ENCODE measurements at places on chromosomes 12 and 14.
A peak's percentile ranks its signal among the peaks of the same experiment; 100 is the strongest.

DNA sequence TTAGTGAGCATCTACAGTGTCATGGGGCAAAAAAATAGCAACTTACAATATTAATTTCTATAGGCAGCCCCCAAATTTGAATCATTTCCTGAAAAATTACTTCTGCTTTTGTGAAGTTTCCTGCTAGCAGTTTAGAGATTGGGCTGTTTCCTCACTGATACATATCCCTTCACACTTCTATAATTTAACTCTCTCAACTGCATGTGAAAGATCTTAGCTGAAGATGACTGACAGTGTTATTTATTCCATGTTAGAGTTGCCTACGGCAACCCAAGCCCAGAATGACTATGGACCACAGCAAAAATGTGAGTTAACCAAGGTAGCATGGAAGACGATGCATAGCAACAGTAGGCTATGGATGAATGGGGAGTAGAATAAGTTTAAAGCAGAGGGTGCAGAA, at the start of gene KLRG1:
Gene KLRG1, plus strand, starts transcription at position 134 of the 400 bp plus-strand sequence. Its CDS starts 90 bp downstream, at position 224.
- DNase-seq, result no peak

DNA sequence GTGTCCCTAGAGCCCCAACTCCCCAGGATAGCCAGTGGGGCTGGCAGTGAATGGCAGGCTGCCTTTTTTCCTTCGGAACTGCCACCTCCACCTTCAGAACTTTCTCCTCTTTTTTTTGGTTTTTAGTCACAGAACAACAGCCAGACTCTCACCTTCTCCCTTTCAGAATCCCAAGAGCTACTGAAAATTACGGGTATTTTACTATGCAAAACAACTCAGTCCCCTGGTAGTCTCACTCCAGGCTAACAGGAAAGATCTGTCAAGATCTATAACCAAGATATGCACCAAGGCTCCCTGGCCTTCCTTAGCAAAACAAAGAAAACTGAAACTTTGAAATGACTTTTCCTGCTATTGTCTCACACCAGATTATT, 12.5 kb downstream of the PLEKHG6 start:
- DNase-seq, result no peak

DNA sequence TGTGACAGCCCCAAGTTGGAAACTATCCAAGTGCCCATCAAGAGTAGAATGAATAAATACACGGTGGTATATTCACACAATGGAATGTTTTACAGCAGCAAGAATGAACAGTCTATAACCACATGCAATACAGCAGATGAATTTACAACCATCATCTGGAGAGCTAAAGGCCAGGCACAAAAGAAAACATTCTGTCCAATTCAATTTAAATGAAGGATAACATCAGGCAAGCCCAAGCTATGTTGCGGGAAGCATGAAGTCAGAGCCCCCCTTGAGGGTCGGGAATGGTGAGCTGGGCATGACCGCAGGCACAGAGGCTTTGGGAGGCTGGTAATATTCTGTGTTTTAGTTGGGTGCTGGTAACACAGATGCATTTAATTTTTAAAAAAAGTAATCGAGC, 76.0 kb downstream of the SYNE3 start:
- DNase-seq, result no peak

DNA sequence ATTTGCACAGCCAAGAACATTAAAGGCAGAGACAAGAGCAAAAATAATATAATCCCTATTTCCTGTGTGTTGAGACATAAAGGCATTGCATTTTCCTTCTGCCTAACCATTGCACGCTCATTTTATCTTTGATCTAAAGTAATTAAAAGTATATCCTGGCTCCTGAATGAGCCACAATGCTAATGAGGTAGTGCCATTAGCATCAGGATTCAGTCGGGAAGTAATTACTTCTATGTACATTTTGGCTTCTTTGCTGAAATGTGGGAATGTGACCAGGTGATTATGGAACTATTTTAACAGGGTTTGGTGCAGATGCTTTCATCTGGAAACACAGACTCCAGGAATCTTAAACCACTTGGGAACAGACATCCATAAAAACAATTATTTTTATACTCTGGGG, 77.4 kb downstream of the TMTC1 start:
- DNase-seq, result no peak

DNA sequence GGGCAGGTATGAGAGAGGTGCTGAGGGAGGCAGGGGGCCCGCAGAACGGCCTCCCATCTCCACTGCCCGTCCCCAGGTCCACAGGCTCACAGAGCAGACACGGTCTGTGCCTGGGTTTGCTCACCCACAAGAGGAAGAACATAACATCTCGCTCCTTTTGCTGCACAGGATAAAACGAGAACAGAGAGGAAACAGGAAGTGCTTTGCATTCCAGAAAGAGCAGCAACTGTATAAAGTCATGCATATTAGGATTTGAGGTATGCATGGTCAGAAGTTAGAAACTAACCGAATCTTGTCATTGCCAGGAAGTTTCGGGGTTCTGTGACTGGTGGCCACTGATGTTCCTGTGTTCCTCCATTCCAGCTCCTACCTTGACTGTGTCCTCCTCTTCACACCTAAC, 25.0 kb downstream of the NTF3 start:
- no peak for DNase-seq

GRCh38 chr12:894226-894625, 55.3 kb downstream of the RAD52 start:
- DNase-seq, result no peak

- DNase-seq, result no peak
These were observed 71.2 kb downstream of the DIO3 start for GRCh38 chr14:101632520-101632919.

- no peak for DNase-seq
These were observed 12.7 kb upstream of the CLEC1A start for GRCh38 chr12:10111451-10111850.

DNA sequence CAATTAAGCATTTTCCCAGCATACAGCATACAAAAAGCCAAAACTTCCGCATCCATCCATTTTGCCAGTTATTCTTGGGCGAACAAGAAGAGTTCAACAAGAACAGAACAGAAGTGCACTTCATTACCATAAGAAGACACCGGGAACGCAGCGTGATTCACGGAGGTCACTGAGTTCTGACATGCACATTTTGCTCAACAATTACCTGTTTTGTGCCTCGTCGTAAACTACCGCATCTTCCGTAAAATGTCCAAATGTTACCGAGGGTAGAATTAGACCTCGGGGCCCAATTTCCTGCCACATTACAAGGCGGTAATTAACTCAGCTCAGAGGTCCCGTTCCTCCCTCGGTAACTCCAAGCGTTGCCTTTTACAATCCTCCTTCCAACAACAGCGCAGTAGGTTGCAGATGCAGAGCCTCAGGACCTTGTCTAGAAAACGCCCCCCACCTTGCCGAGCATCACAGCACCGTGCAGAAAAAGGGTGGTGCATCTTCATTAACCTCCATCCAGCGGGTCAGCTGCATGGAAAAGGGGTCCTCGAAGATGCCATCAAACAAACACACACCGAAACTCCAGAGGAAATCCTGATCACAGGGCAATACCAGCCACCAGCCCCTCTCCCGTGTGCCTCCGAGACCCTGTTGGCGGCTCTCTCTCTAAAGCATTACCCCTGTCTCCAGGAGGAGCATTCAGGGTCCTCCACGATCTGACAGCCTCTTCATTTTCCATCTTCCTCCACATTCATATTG, 125.2 kb downstream of the BCL11B start:
- no peak for DNase-seq

DNA sequence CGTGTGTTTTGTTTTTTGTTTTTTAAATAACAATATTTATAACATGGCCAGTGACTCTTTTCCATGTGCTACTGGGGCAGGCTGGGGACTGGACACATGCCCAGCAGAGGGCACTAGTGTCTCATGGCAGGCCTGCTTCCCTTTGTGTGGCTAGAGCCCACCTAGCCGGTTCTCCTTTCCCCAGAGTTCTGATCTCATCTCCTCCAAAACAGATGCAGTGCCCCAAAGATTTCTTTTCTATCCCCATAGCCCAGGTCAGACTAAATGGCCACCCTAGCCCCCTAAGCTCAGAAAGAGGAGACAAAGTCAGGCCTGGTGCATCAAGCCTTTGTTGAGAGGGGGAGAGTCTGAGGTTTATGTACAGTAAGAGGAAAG, 21.2 kb downstream of the PRPF40B start:
- peak; percentile 71 for DNase-seq

DNA sequence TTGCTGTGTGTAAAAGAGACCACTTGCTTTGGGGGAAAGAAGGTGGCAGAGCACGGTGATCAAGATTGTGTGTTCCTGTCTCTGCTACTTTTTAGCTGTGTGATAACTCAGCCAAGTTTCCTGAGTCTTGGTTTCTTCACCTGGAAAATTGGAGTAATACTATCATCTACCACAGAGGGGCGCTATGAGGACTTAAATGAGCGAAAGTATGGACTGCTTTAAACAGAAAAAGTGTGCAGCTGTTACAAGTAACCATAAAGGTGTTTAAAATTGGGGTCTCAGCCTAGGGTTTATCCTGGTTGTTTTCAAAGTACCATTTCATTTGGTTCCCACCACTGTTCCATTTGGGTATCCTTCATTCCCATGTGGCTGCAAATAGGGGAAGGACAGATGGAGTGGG, 65.9 kb upstream of the WSCD2 start:
- no peak for DNase-seq

GRCh38 chr14:98393527-98393926, 878.5 kb downstream of the BCL11B start:
- no peak for DNase-seq

DNA sequence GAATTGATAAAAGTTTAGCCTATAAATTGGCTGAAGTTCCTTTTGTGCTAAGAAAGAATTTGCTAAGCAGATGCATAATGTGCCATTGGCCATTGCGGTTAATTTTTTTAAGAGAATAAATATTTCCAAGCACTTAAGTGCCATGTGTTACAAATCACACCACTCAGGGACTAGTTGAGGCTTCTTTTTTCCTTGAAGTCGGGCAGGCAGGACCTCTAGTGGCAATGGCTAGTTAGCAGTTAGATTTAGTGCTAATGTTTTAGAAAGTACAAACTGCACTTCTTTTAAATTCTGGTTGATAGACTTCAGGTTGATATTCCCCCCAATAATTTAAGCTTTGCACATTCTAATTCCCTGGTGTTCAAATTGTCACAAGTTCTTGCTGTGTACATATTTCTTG, 294.3 kb downstream of the APAF1 start:
- DNase-seq, result no peak

GRCh38 chr14:36582874-36583241, 444 bp upstream of the NKX2-8 start:
- DNase-seq, result no peak

- no peak for DNase-seq
These were observed 73.4 kb upstream of the EIF5 start for GRCh38 chr14:103260629-103261124.

- no peak for DNase-seq
These were observed 501.0 kb downstream of the RERGL start for GRCh38 chr12:17588968-17589367.

DNA sequence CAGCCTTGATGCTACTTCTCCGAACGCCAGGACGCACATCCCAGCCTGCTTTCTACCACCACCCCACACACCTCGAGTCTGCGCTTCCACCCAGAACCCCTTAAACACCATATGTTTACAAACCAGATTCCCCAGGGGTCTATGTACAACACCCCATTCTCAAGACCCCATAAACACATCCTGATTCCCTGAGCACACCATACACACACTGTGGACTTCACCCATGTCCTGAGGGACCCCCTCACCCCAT, 733 bp downstream of the TTC7B start:
- DNase-seq, result no peak

GRCh38 chr12:83753904-83754303, 1067.2 kb downstream of the TMTC2 start:
- DNase-seq, result no peak

- DNase-seq, result no peak
These were observed 5.4 kb downstream of the CDKN1B start for GRCh38 chr12:12722435-12723148.

DNA sequence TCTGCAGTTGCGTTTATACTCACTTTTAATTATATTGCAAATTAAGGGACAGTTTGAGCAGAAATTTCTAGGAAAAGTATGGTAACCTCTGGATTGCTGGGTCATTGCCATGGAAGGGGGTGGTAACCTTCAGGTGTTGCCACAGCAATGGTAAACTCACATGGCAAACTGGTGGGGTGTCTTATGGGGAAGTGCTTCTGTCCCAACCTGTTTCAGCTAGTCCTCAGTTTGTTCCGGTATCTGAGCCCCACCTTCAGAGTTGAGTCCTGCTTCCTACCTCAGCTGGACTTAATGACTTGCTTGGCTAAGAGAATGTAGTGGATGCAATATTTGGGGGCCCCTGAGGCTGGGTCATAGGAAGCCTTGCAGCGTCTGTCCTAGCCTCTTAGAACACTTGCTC, 7.3 kb upstream of the CLMN start:
- DNase-seq, result no peak

- DNase-seq, result no peak
These were observed 84.6 kb downstream of the PTPRR start for GRCh38 chr12:70835948-70836347.

DNA sequence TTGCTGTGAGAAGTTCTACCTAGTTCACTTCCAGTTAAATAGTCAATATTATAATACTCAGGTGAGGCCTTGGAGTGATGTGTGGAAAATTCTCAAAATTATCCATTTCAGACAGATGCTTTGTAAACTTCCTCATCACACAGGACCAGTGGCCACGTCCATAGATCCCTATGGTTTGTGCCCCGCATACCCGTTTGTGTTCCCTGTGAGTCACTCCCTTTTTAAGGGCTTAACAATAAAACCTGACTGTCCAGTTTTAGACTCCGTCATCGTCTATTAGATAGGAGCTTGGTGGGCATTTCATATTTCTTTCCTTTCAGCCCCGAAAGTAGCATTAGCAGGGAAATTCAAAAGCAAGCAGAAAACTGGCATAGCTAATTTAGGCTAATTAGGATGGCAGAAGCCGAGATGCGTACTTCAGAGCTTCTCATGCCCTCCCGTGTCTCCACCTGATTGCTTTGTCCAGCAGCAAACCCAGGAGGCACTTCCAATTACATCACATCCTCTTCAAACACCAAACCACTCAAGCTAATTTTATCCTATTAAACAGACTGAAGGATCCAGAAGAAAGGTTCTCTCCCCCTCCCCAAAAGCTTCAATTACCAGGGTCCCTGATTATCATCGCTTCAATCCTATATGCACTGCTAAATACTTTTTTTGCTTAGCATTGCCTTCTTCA, 186.6 kb upstream of the OTX2 start:
- no peak for DNase-seq

DNA sequence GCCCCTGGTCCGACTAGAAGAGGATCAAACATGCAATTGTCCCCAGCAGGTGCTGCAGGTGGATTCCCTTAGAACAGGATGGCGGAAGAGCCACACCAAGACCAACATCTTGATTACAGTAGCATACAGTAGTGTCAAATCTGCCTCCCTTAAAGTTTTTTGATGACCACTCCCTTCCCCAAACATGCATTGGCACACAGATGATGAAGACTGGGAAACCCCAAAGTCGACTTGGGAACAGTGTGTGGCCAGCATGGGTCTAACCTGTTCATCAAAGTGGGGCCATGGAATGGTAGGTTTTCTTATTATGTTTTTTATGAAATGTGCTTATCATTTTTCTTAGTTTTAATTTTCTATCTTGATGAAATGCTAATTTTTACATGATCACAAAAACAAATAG, 8.8 kb downstream of the PLXNC1 start:
- DNase-seq, result no peak

DNA sequence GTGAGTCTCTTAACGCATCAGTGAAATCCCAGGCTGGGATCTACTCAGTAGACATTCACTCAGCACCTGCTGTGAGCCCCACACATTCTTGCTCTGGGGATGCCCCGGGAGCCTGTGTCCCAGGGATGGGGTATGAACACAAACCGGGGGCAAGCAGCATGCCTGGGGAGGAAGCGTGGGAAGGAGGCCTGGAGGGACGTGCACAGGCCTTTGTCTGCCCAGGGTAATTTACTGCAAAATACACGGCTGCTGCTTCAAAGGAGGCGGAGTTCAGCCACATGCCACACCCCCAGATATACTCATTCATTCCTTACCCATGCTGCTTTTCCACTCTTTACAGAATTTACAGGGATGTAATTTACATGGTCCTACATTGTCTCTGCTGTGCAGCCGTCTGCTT, 187.8 kb downstream of the ADGRD1 start:
- DNase-seq, result no peak

Measured in activated T-helper 1 cell treated with anti-CD3 and anti-CD28 coated beads, Interleukin-12 subunit alpha, Interleukin-12 subunit beta, Interleukin-2, Interleukin-4 antibody, amounts not matched to agents 30 ng/mL and 10 ng/mL and 1 ng/mL, durations not matched to agents 14 hours and 24 hours and 36 hours (primary cell).